Stimulated activated CD4-positive, alpha-beta T cell treated with anti-CD3 and anti-CD28 coated beads, Interleukin-1b, Interleukin-23, amount 100 ng/mL, for 1 hour (primary cell): ENCODE measurements at places on chromosomes 5 and 9.

GRCh38 chr9:1031951-1032601 lies 18.1 kb upstream of the DMRT2 start:
- DNase-seq = no peak

DNA sequence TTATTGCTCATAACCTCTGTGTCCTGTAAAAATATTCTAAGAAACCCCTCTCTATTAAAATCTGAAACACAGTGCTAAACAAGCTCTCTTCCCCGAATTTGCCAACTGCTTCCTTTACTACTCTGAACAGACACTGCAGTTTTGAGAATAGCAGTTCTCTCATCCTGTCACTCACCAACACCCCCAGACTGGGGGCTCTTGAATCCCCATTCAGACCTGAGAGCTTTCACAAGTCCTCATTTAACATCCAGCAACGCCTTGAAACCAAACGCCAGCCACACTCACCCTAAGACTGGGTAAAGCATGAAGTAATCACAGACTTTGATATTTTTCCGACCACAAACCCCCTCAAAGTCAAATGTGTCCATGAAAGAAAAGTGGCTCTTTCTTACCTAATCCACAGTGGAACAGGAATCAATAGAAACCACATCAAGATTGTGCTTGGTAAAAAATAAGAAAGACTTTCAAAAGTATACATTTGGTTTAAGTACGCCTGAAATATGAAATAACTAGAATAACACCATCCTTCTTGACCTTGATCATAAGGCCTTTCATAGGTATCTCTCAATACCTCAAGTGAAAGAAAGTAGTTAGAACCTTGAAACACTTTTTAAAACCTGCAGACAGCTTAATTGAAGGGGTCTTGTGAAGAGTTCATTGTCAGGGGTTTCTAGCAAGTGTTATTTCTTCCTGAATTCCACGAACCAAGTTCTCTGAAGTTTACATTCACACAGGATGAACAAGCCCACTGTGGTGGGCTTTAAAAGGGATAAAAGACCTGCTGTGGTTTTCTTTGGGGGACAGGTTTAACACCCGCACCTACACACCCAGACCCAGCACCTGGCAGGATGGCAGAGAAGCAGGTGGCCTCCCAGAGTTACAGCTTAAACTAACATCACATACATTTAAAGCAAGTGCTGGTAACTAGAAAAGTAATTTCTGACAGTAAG lies 412.6 kb downstream of the MLLT3 start:
- no peak for DNase-seq

DNA sequence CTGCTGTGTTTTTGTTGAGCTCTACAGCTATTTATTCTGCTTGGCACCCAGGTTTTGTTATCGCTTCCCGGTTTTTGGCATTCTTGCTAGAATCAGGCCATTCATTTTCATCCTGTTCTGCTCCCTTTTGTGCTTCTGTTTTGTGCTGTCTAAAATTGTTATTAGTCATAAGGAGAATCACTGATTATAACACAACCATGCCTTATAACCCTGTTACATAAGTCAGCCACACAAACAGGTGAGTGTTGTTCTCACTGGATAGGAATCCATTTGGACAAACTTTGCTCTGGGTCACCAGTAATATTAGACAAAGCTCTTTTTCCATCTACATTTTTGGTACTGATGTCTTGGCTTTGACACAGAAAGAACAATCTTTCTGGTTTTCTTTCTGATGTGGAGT lies 622.8 kb downstream of the PSAT1 start:
- no peak for DNase-seq

- DNase-seq = no peak
Observed at GRCh38 chr9:78280982-78281668, 15.8 kb upstream of the PSAT1 start.

GRCh38 chr5:77449981-77450380 lies 42.1 kb downstream of the WDR41 start:
- DNase-seq = no peak

- DNase-seq = no peak
Observed at GRCh38 chr9:71025201-71025600, 96.2 kb downstream of the TRPM3 start.

DNA sequence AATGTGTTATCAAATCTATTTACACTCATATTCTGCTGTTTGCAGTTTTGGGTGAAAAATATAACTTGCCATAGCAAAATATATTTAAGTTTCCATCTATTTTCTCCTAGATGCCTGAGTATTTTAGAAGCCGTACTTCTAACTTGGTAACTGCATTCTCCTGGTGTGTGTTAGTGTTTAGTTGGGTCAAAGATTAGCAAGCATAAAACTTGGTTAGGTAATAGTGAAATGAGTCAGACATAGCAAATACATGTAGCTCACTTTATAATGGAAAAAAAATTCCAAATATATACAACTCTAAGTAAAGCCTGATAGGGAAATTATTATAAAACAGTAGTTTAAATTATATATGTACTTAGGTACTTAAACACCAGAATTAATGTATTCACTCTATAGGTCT lies 640.7 kb upstream of the ST8SIA4 start:
- no peak for DNase-seq

GRCh38 chr5:138661291-138661960 lies 86.2 kb upstream of the HSPA9 start:
- no peak for DNase-seq

DNA sequence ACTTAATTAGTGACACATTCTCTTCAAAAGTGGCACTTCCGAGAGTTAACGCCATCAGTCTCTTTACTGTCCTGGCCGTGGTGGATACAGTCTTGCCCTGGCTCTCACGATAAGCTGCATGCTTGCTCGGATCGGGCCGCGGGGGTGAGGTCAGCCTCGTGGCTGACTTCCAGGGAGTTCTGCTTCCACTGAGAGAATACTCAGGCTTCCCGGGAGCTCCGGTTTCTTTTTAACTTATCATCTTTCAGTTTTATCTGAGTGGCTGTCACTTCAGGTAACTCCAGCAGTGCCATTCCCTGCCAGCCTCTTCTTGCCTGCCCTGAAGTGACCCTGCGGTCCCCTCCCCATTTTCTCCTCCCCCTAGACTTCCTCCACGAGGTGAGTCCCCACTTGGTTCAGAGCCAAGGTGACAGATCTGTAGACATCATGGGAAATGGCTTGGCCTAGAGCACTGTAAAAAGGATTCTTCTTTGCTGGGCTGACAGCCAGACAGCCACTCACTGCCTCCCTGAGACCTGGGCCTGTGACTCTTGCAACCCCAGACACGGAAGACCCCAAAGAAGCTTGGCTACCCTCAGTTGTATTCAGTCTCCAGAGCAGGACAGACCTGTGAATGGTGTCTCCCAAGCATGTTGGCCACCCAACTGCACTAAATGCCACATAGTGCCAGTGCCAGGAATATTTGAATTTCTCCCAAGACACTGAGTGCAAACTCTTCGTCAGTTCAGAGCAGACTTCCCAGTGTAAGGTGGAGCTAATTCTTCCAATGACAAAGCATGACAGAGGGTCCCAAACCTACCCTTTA lies 95.1 kb downstream of the DAPK1 start:
- DNase-seq = no peak

DNA sequence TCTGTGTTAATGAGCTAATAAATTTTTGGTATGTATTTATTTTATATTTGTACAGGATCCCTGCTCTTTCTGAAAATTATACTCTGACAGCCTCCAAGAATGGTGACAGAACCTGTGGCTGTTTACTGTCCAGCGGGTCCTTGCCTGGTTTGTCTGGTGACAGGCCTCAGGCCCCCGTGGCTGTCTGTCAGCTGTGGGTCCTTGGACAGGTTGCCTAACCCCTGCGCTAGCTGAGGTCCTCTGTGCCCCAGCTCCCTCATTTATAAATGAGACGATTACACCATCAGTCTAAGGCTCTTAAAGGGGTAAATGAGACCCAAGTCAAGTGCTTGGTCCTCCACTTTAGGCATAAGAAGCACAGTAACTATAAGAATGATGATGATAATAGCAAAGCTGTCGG lies 125.1 kb upstream of the COL5A1 start:
- no peak for DNase-seq
